ENCODE measurements at places on chromosomes 7 and 10. TPM values are rescaled to one million over a fixed set of nuclear protein-coding genes. Genes with fewer than 3 reads are reported as not detected.

DNA sequence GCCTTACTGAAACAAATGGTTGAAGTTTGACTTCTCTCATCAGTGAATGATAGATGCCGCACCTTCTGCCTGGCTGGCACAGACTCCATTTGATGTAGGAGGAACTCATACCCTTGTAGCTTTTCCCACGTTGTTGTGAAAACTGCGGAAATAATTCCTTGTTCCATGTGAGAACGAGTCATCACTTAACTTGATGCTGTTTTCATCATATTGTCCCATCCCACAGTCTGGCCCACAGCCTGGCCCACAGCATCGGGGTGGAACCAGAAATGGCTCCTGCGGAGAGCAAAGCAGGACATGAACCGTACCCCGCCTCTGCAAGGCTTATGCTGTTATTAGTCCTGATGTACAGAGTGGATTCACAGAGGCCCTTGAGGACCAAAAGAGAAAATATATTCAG lies 587.0 kb downstream of the SDK1 start:
- H3K4me1 ChIP-seq, result no peaks in the 10 kb centered on the region
- no peaks in the 10 kb centered on the region for H3K36me3 ChIP-seq
- DNase-seq, result no peak
- H3K4me3 ChIP-seq, result no peak overlapping the region
- H3K27ac ChIP-seq, result no peak overlapping the region
- no peaks in the 10 kb centered on the region for H3K27me3 ChIP-seq

DNA sequence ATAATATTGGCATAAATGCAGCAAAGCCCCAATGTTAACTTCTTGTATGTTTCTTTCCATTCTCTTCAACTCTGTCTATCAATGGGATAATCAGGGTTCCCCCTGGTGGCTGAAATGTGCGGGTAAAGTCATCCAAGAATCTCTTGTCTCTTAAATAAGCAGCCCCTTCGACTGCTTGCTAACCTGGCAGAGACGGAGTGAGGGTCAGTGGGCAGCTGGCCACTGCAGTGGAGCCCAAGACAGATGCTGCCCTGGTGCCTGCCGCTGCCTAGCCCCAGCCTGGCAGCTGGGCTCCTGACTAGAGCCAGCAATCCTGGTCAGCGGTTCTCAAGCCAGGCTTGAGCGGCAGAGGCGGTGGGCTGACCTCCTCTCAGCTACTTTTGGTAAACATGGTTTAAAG lies 248.9 kb downstream of the COBL start:
- H3K27me3 ChIP-seq, result no peaks in the 10 kb centered on the region
- H3K4me1 ChIP-seq, result peaks cover 6% of the 10 kb centered on the region
- no peaks in the 10 kb centered on the region for H3K36me3 ChIP-seq

- peaks cover 16% of the 10 kb centered on the region for H3K4me1 ChIP-seq
- H3K27me3 ChIP-seq, result no peaks in the 10 kb centered on the region
- no peaks in the 10 kb centered on the region for H3K36me3 ChIP-seq
- DNase-seq, result no peak
- no peak overlapping the region for H3K4me3 ChIP-seq
- no peak overlapping the region for H3K27ac ChIP-seq
These were observed 72.9 kb upstream of the CAV2 start for GRCh38 chr7:116426428-116427156.

GRCh38 chr7:135718794-135719437 lies 9.1 kb downstream of the SLC13A4 start:
- no peaks in the 10 kb centered on the region for H3K36me3 ChIP-seq
- no peaks in the 10 kb centered on the region for H3K27me3 ChIP-seq
- no peak overlapping the region for H3K27ac ChIP-seq

GRCh38 chr7:104848138-104848990 lies 165.6 kb upstream of the KMT2E start:
- H3K4me3 ChIP-seq, result no peak overlapping the region
- no peaks in the 10 kb centered on the region for H3K27me3 ChIP-seq
- no peaks in the 10 kb centered on the region for H3K4me1 ChIP-seq

DNA sequence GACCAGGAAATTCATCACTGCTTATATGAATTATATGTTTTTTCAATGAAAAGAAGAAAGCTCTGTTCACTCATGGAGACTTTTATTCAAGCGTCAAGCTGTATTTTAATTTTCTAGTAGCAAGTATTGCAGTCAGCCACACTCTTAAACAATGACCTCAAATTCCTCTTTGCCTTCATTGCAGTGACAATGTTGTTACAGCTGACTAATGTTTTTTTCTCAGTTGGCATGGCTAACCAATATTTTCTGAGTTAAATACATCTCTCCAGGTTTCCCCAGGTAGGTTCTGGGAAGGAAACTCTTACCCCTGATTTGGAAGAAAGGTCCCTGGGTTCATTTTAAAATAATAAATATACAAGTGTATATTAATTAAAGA lies 241.5 kb downstream of the WDR11 start:
- H3K4me1 ChIP-seq, result no peaks in the 10 kb centered on the region
- no peak overlapping the region for H3K4me3 ChIP-seq
- no peaks in the 10 kb centered on the region for H3K27me3 ChIP-seq

DNA sequence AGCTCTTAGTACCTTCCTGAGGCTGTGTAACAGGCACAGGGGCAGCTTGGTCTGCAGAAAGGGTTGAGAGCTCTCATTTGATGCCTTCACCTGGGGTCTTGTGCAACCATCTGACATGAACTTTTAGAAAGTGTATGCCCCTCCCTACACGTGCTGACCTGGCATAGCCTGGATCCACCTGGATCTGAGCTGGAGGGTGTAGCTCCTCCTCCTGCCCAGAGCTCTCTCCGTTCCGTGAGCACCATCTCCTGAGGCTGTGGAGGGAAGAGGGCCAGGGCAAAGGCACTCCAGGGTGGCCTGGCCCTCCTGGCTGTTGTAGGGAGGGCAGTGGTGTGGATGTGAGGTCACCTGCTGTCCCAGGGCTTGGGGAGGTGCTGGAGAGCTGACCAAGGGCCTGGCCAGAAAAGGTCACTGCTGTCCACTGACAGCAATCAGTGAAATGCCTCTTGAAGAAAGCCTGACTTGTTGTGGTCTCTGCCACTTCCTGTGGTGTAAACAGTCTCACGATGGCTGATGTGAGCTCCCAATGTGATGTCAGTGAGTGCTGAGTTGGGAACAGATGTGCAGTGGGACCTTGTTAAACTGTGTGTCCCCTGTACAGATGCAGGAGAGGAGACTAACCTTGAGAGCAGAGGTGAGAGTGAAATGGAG lies 23.0 kb downstream of the AMZ1 start:
- no peak for DNase-seq
- no peak overlapping the region for H3K4me3 ChIP-seq
- no peaks in the 10 kb centered on the region for H3K27me3 ChIP-seq
- no peak overlapping the region for H3K27ac ChIP-seq
- H3K36me3 ChIP-seq, result no peaks in the 10 kb centered on the region

DNA sequence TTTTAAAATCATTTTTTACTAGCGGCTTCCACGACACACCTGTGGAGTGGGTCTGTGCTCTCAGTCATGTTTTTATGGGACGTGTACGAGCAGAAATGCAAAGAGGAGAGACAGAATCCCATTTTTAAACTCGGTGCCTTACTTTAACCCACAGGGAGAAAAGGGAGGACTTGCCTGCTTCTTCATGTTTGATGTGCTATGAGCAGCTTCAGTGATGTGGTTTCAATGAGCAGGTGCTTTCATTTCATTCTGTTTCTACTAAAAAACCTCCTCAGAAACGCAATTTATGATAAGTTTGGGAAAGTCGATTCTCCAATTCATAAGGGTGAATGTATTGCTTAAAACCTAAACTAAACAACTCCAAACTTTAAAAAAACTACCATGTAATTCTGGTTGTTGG lies 537.2 kb downstream of the GATA3 start:
- no peaks in the 10 kb centered on the region for H3K36me3 ChIP-seq
- H3K4me3 ChIP-seq, result no peak overlapping the region
- H3K27me3 ChIP-seq, result no peaks in the 10 kb centered on the region
- H3K27ac ChIP-seq, result no peak overlapping the region
- no peaks in the 10 kb centered on the region for H3K4me1 ChIP-seq

DNA sequence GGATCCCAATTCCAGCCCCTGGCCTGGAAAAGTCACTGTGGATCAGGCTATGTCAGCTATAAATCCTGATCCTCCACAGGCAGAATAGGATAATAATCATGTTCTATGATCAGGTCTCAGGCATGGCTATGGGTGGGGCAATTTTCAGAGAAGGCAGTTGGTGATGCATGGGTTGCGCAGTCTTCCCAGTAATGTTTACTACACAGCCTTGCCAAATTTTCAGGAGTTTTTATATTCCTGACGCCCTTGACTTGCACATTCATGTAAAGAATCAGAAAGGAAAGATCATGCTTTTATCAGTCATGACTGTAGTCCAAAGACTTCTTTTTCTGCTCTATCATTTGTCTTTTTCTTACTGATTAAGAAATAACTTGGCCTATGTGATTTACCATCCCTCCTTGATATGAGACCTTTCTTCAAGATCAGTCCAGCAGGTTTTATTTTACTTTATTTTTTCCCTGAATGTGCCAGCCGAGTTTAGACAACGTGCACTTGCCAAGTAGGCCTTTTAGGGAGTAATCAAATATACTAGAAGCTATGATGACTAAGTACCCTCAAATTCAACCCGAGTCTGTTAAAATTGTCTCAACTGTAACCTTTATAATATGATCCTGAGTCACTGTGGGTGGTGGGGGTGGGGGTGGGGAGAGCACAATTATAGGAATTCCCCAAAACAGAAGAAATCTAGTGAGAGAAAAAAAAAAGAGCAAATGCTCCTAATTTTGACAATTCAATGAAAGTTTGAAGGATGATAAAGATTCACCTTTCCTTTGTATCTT lies 31.9 kb downstream of the ARL4A start:
- H3K27me3 ChIP-seq, result no peaks in the 10 kb centered on the region
- H3K36me3 ChIP-seq, result no peaks in the 10 kb centered on the region
- DNase-seq, result no peak
- H3K4me1 ChIP-seq, result peaks cover 49% of the 10 kb centered on the region

The HMX2 gene
- total RNA-seq, result 2.6 TPM

The SPDYE6 gene
- not detected for total RNA-seq

The MMP21 gene
- total RNA-seq, result not detected

The NUTM2B gene
- total RNA-seq, result 0.35 TPM

Measured in GM23338 (cell line).